HAP-1 (cell line): ENCODE measurements at places on chromosomes 5 and 9.

DNA sequence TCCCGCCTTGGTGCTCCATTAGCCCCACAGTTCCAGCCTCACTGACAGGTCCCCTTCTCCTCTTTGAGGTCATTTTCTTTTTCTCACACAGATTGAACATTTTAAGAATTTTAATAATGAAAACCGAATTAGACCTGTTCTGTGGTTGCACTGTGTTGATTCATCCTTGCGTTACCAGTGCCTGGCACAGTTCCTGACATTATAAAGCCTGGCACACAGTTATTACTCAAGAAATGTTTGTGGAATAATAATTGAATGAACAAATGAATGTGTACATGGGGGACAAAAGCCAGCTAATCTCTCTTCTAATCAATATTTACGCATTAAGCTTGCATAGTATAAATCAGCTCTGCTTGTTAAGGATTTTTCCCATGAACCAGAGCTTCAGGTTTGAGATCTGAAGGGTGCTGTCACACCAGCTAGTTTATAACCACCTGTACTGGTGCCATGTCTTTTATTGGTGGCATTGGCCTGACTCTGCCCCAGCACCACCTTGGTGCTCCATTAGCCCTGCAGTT lies 80.0 kb downstream of the SV2C start:
- no peak for DNase-seq

- peak; percentile 85 for DNase-seq
Observed at GRCh38 chr9:86126998-86127972, 27.9 kb upstream of the GOLM1 start.

DNA sequence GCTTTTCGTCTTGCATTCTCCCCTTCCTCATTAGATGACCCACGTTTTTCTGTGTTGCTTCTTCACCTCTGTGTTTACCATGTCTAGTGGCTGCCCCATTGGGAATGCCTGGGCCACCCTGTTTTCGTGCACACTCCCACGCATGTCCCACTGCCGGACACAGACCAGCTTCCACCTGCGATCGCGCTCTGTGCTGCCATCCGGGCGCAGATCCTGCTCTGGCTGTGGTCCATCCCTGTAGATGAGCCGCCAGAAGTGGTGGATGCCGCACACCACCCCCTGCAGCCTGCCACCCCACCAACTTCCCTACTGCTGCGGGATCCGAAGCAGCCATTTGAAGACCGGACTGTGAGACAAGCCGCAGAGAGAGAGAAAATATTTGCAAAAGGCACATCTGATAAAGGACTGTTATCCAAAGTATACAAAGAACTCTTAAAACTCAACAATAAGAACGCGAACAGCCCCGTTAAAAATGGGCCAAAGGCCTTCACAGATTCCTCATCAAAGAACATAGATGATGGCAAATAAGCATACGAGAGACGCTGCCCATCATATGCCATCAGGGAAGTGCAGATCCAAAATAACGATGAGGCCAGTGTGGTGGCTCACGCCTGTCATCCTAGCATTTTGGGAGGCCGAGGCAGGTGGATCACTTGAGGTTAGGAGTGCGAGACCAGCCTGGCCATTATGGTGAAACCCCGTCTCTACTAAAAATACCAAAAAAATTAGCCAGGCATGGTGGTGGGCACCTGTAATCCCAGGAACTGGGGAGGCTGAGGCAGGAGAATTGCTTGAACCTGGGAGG lies 163.7 kb downstream of the COL23A1 start:
- no peak for DNase-seq

DNA sequence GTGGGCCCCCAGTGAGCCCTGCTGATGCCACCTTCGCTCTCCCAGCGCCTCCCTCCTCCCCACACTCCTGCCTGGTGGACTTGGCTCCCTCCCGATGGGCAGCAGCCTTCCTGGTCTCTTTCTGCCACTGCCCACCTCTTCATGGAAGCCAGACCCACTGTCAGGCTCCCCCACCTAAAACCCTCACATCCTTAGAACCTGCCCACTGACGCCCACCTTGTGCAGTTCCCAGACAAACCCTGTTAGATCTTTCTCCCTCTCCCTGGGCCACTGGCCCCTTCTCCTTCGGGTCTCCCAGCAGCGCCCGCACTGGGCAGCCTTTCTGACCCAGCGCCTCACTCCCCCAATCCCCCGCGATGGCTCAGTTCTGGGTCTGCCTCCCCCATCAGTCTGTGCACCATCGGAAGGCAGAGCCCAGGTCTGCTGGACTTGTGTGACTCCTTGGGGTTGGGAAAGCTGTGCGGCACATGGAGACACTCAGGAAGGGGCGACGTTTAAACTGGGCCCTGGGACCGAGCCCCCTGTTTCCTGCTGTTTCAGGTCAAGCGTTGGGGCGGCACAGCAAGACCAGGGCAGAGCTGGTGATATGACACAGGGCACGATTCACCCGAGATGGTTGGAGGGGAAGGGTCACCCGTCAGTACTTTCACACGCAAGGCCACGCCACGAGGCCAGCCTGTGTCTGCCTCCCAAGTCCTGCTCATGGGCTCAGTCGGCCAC lies 17.4 kb downstream of the MYMK start:
- DNase-seq = no peak

- DNase-seq = no peak
Observed at GRCh38 chr5:143516249-143516648, 112.8 kb upstream of the NR3C1 start.
